ENCODE measurements at places on chromosomes 2 and 18.

DNA sequence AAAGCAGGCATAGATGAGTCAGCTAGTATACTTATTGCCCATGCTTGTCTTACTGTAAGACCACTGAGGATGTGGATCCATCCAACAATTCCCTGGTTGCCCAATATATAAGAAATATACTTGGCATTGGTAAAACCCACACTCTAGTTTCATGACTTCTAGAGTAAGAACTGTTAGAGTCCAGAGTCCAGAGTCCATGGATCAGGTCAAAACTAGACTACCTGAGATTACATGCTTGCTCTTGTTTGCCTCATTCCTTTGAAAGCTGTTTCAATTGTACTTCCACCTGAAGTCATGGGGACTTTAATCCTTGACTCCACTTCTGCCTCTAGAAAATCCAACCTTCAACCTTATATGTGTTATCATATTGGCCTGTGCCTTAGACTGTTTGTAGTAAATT is 707.6 kb upstream of the FAM98A start:
- H3K4me3 ChIP-seq, result no peak overlapping the region
- no peaks in the 10 kb centered on the region for H3K4me1 ChIP-seq
- DNase-seq, result no peak
- H3K27me3 ChIP-seq, result no peaks in the 10 kb centered on the region

- H3K4me1 ChIP-seq, result no peaks in the 10 kb centered on the region
- H3K27ac ChIP-seq, result no peak overlapping the region
- no peaks in the 10 kb centered on the region for H3K36me3 ChIP-seq
- no peak overlapping the region for H3K4me3 ChIP-seq
Observed at GRCh38 chr2:216583147-216583546, 50.1 kb upstream of the IGFBP2 start.

GRCh38 chr2:59462422-59463197 is 1090.8 kb downstream of the BCL11A start:
- no peaks in the 10 kb centered on the region for H3K27me3 ChIP-seq
- DNase-seq, result no peak
- no peaks in the 10 kb centered on the region for H3K36me3 ChIP-seq
- no peak overlapping the region for H3K27ac ChIP-seq
- no peaks in the 10 kb centered on the region for H3K4me1 ChIP-seq
- no peak overlapping the region for H3K4me3 ChIP-seq

- no peaks in the 10 kb centered on the region for H3K36me3 ChIP-seq
- H3K27ac ChIP-seq, result no peak overlapping the region
- no peak overlapping the region for H3K4me3 ChIP-seq
Observed at GRCh38 chr18:59537579-59537978, 159.6 kb downstream of the CCBE1 start.

DNA sequence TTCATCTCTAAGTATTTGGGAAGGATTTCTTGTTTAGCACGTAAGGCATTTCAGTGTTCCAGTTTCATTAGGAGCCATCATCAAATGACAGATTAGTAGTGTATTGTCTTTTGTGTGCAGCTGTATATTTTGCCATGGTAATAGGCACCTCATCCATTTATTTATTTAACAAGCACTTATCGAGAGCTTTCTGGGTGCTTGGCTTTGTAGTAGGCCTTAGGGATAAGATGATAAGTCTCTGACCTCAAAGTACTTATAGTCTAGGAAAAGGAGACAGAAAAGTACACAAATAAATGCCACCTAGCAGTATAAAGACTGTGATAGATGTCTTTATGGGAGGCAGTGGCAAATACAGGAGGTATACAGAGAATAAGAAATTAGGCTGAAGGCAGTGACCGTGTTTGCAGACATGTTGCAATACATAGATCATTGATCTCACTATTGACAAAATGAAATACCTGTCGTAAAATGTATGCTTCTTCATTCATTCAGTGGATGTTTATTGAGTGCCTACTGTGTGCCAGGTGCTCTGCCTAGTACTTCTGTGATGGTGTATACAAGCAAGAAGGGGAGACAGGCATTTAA is 265.9 kb downstream of the SETBP1 start:
- H3K27ac ChIP-seq, result no peak overlapping the region
- no peaks in the 10 kb centered on the region for H3K4me1 ChIP-seq
- H3K36me3 ChIP-seq, result peaks cover 8% of the 10 kb centered on the region
- no peaks in the 10 kb centered on the region for H3K27me3 ChIP-seq

DNA sequence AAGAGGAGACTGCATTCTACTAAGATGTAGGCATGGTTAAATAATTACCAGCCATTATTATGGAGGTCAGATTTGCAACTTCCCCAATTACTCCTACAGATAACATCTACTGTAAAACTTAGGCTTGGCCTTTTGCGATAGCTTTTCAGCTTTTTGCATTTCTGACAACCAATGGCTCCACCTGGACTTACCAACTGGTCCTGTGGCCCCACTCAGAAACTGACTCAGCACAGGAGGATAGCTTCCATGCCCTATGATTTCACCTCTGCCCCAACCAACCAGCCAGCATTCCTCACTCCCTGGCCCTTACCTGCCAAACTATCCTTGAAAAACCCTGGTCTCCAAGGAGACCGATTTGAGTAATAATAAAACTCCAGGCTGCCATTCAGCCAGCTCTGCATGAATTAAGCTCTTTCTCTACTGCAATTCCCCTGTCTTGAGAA is 28.2 kb downstream of the TUBB6 start:
- no peak for DNase-seq
- H3K27me3 ChIP-seq, result no peaks in the 10 kb centered on the region
- no peaks in the 10 kb centered on the region for H3K36me3 ChIP-seq
- H3K4me3 ChIP-seq, result no peak overlapping the region
- H3K4me1 ChIP-seq, result no peaks in the 10 kb centered on the region

DNA sequence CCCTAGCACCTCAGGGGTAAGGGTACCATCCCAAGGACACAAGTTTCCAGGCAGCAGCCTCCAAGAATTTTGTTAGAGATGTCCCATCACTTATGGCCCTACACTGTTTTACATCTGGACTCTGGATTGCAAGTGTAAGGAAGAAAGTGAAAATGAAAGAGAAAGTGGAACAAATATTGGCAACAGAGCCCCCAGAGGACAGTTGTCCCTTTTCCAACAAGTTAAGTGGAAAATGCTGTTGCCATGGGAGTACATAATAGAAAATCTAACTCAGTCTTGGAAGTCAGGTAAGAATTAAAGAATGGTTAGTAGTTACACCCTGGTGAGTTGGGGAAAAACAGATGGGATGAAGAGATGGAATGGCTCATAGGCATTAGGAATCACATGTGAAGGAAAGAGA is 50.6 kb downstream of the TTC21B start:
- peaks cover 8% of the 10 kb centered on the region for H3K4me1 ChIP-seq
- no peaks in the 10 kb centered on the region for H3K36me3 ChIP-seq
- no peaks in the 10 kb centered on the region for H3K27me3 ChIP-seq
- no peak overlapping the region for H3K27ac ChIP-seq

GRCh38 chr2:180978903-180979748 is 1.3 kb upstream of the UBE2E3 start:
- no peaks in the 10 kb centered on the region for H3K27me3 ChIP-seq
- peak overlapping the region; percentile 17 for H3K27ac ChIP-seq
- H3K36me3 ChIP-seq, result 0 out of 2 replicates have a peak, but pooled peaks cover 4% of the 10 kb centered on the region
- DNase-seq, result no peak
- H3K4me3 ChIP-seq, result peak overlapping the region; percentile 66

GRCh38 chr2:235500761-235501672 is 7.2 kb downstream of the AGAP1 start:
- H3K4me3 ChIP-seq, result peak overlapping the region; percentile 59
- peaks cover 67% of the 10 kb centered on the region for H3K4me1 ChIP-seq

GRCh38 chr2:40310303-40310702 is 141.6 kb downstream of the SLC8A1 start:
- H3K36me3 ChIP-seq, result no peaks in the 10 kb centered on the region
- H3K4me1 ChIP-seq, result peaks cover 6% of the 10 kb centered on the region
- no peak overlapping the region for H3K27ac ChIP-seq
- DNase-seq, result no peak

DNA sequence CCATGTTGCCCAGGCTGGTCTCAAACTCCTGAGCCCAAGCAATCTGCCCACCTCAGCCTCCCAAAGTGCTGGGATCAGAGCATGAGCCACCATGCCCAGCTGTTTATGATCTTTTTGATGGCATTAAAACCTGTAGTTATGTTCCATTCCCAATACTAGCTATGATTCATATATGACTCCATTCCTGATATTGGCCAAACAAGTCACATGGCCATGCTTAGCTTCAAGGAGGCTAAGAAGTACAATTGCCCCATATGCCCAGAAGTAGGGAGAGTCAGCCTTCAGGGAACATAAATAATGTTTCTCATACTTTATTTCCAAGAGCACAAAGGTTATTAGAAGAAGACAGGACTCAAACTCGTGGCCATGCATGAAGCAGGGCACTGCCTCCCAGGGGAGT is 132.4 kb upstream of the RAB6C start:
- no peaks in the 10 kb centered on the region for H3K27me3 ChIP-seq
- no peak overlapping the region for H3K27ac ChIP-seq
- no peaks in the 10 kb centered on the region for H3K36me3 ChIP-seq

- H3K36me3 ChIP-seq, result no peaks in the 10 kb centered on the region
- no peaks in the 10 kb centered on the region for H3K27me3 ChIP-seq
- no peaks in the 10 kb centered on the region for H3K4me1 ChIP-seq
- H3K4me3 ChIP-seq, result no peak overlapping the region
- H3K27ac ChIP-seq, result no peak overlapping the region
Observed at GRCh38 chr2:67835266-67835665, 227.5 kb downstream of the C1D start.

DNA sequence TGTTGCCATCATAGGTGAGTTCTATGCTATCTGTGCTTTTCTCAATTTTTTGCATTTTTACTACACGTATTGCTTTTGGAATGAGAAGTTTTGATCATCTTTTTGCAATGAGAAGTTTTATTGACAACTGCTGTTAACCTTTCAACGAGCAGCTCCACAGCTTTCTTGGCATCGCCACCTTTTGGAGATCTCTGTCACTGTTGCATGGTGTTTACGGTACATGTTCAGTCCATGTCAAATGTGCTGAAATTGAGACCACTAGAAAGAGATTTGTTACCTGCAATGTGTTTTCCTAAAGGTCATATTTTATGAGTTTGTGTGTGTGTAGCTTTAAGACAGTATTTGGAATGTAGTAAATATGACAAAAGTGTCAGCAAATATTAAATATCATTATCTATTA is 120.8 kb downstream of the OSBPL6 start:
- H3K4me3 ChIP-seq, result no peak overlapping the region
- no peaks in the 10 kb centered on the region for H3K4me1 ChIP-seq
- H3K36me3 ChIP-seq, result no peaks in the 10 kb centered on the region
- H3K27me3 ChIP-seq, result no peaks in the 10 kb centered on the region
- DNase-seq, result no peak
- no peak overlapping the region for H3K27ac ChIP-seq

- H3K36me3 ChIP-seq, result no peaks in the 10 kb centered on the region
- H3K4me1 ChIP-seq, result peaks cover 4% of the 10 kb centered on the region
- no peaks in the 10 kb centered on the region for H3K27me3 ChIP-seq
- no peak overlapping the region for H3K4me3 ChIP-seq
- DNase-seq, result no peak
Observed at GRCh38 chr2:127278959-127279358, 15.0 kb downstream of the ERCC3 start.

DNA sequence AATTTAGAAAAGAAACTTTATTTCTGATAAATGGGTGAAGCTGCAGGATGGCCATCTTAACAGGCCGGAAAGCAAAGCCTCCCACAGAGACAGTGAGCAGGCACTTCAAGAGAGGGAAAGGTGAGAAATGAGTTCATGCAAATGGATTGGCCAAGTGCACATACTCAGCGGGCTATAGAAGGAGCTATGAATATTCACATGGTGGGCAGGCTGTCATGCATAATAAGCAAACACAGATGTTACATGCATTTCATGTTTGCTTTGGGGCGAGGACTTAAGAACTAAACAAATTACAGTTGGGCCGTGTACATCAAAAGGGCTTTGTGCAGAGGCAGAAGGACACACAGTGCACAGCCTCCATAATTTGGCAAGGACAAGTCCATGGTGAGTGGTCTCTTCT is 69.8 kb upstream of the MAL start:
- no peak overlapping the region for H3K27ac ChIP-seq
- no peaks in the 10 kb centered on the region for H3K27me3 ChIP-seq
- no peak overlapping the region for H3K4me3 ChIP-seq

GRCh38 chr18:44197832-44198611 is 482.7 kb upstream of the SETBP1 start:
- no peaks in the 10 kb centered on the region for H3K4me1 ChIP-seq
- no peak overlapping the region for H3K27ac ChIP-seq
- H3K36me3 ChIP-seq, result no peaks in the 10 kb centered on the region

DNA sequence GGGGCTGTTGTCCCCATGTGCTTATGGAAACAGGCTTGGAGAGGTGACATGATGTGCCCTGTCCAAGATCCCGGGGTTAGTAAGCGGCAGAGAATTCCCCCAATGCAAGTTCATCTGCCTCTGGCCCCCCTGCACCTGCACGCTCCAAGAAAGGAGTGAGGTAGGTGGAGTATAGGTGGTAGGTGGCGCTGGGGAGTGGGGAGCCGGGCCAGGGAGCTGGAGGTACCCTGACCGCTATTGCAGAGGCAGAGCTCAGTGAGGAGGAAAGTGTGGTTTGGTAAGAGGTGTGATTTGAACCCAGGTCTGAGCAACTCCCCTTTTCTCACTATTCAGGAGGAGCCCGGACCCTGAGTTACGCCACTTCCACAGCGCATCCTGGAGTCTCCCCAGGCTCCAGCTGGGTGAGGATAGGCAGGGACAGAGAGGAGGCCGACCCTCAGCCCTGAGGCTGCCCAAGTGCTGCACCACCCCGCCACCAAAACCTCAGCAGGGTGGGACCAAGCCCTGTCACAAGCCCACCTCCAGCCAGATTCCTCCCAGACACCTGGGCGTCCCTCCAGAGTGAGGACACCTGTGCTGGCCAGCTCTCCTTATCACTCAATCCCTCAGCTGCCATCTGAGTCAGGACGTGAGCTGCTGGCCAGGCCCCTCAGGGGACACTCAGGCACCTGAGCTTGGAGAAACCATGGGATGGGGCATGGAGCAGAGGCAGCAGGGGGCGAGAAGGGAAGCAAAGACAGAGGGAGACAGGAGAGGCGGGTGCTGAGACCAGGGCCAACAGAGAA is 5.6 kb downstream of the HAAO start:
- H3K27me3 ChIP-seq, result no peaks in the 10 kb centered on the region
- no peaks in the 10 kb centered on the region for H3K4me1 ChIP-seq
- H3K36me3 ChIP-seq, result no peaks in the 10 kb centered on the region
- no peak overlapping the region for H3K27ac ChIP-seq

DNA sequence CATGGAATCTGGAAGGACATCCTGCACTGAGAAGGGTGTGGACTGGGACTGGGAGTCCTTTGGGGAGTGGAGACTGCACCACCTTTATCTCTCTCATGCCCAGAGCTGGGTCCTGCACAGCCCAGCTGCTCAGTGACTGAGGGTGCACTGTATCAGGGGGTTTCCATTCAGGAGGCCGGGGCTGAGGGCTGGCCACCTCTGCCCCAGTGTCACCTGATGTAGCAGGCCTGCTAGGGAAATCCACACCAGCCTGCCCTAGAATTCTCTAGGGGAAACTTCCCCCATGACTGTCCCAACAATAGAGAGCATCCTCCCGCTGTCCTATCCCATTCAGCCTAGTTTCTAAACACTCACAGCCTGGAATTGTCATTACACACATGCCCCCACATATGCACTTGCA is 116.7 kb downstream of the CTIF start:
- no peaks in the 10 kb centered on the region for H3K36me3 ChIP-seq
- H3K4me1 ChIP-seq, result no peaks in the 10 kb centered on the region
- no peak overlapping the region for H3K27ac ChIP-seq
- H3K4me3 ChIP-seq, result no peak overlapping the region
- no peak for DNase-seq

Data from MM.1S (cell line).